HFFc6 (cell line): ENCODE measurements at places on chromosomes 1 and 21.
A peak's percentile ranks its signal among the peaks of the same experiment; 100 is the strongest.

DNA sequence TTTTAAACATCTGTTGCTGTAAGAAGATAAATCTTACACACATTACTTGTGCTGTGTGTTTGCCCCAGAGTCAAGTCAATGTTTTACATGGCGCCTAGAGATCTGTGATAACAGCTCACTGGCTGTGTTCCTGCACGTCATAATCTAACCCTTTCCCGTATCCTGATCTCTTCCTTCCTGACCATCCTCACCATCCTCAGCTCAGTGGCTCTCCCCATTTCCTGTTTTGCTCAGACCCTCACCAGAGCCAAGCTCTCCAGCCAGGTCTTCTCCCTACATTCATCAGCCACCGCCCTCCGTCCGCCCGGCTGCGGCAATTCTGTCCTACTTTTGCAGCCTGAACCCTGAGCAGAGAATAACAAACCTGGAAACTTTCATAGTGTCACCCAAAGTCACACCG is 824.7 kb downstream of the USP25 start:
- DNase-seq = no peak
- peaks cover 2% of the 10 kb centered on the region; the same call in 1 of the 2 replicates for H3K27me3 ChIP-seq
- no peaks in the 10 kb centered on the region for H3K36me3 ChIP-seq
- peak overlapping the region; percentile 70 for H3K4me3 ChIP-seq

- no peaks in the 10 kb centered on the region; the same call in 1 of the 2 replicates for H3K27me3 ChIP-seq
- H3K27ac ChIP-seq = no peak overlapping the region
- peaks cover 5% of the 10 kb centered on the region; the same call in 1 of the 2 replicates for H3K4me1 ChIP-seq
- DNase-seq = no peak
- no peaks in the 10 kb centered on the region for H3K36me3 ChIP-seq
- no peak overlapping the region for H3K4me3 ChIP-seq
These were observed 106.3 kb upstream of the TMEM51 start for GRCh38 chr1:15047237-15047636.

- H3K27me3 ChIP-seq = peaks cover 2% of the 10 kb centered on the region; the same call in 1 of the 2 replicates
- DNase-seq = no peak
- no peak overlapping the region for H3K27ac ChIP-seq
- H3K4me1 ChIP-seq = peaks cover 5% of the 10 kb centered on the region; the same call in 1 of the 2 replicates
These were observed 56.5 kb downstream of the HS2ST1 start for GRCh38 chr1:86970938-86971337.

DNA sequence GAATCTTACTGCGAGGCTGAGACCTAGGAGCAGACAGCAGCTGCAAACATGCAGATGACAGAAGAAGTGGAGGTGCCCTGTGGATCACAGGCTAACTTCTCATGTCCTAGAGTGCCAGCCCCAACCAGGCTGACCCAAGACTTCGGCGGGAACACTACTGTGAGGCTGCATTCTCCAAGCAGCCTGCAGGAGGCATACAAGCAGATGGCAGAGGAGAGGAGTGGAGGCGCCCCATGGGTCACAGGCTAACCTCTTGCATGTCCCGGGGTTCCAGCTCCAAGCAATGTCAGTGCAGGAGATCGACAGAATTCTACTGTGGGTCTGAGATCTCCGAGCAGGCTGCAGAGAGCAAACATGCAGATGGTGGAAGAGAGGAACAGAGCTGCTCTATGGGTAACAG is 98.1 kb upstream of the ZNF678 start:
- no peak overlapping the region for H3K27ac ChIP-seq
- no peaks in the 10 kb centered on the region for H3K4me1 ChIP-seq
- no peak for DNase-seq
- H3K36me3 ChIP-seq = no peaks in the 10 kb centered on the region

DNA sequence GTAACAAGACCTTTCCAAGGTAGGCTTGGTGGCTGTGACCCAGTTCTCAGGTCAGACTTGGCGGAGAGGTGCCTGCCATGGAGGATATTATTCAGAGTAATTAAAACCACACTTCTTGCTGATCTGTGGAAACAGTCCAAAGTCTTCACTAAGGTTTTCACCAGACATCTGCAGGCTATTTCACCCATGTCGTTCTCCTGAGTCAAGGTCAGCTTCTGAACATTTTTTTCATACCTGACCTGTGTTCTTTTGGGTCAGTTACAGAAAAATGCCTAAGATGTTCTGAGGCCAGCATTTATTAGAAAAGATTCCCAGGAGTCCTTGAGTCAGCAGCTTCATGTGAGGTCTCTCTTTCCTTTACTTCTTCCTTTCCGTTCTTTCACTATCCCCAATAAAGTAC is 54.9 kb downstream of the RGL1 start:
- peaks cover 21% of the 10 kb centered on the region for H3K4me1 ChIP-seq
- peaks cover 4% of the 10 kb centered on the region; the same call in 1 of the 2 replicates for H3K36me3 ChIP-seq
- H3K27ac ChIP-seq = no peak overlapping the region
- H3K4me3 ChIP-seq = no peak overlapping the region

DNA sequence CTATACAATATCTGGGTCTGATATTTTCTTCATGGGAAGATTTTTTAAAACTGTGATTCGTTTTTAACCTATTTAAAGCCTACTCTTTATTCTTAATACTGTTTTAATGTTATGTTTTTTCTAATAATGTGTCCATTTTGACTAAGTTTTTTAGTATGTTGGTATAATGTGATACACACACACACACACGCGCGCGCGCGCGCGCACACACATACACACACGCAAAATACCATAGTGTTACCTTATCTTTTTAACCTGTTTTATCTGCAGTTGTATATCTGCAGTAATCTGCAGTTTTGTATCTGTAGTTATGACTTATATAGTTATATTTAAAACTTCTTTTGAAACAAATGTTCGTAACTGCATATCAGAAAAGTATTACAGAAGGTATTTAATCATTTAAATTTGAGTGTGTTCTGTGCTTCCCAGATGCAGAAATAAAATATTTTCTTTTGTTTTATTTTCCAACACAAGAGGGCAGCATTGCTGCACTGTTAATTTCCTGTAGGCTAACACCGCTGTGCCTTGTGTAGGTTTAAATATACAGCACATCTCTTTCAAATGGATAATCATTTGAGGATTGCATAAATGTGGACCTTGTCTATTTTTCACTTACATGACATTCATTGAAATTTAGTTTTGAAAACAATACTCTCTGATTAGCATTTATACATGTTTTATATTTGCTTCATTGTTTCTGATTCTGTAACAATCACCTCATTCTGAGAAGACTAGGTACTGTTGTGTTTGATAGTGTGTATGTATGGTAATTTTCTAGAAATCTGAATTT is 166.1 kb downstream of the PDE4B start:
- peaks cover 2% of the 10 kb centered on the region; the same call in 1 of the 2 replicates for H3K27me3 ChIP-seq
- peak; percentile 62 for DNase-seq
- no peaks in the 10 kb centered on the region for H3K36me3 ChIP-seq
- peaks cover 18% of the 10 kb centered on the region; the same call in 1 of the 2 replicates for H3K4me1 ChIP-seq
- H3K27ac ChIP-seq = no peak overlapping the region
